ENCODE measurements at places on chromosomes 2 and 18.

GRCh38 chr2:72940361-72940760, 23.0 kb downstream of the EMX1 start:
- DNase-seq: no peak

- DNase-seq: no peak
These were observed 4.7 kb downstream of the SLC25A12 start for GRCh38 chr2:171889333-171889732.

- no peak for DNase-seq
These were observed 27.8 kb upstream of the C2orf74 start for GRCh38 chr2:61134141-61134540.

DNA sequence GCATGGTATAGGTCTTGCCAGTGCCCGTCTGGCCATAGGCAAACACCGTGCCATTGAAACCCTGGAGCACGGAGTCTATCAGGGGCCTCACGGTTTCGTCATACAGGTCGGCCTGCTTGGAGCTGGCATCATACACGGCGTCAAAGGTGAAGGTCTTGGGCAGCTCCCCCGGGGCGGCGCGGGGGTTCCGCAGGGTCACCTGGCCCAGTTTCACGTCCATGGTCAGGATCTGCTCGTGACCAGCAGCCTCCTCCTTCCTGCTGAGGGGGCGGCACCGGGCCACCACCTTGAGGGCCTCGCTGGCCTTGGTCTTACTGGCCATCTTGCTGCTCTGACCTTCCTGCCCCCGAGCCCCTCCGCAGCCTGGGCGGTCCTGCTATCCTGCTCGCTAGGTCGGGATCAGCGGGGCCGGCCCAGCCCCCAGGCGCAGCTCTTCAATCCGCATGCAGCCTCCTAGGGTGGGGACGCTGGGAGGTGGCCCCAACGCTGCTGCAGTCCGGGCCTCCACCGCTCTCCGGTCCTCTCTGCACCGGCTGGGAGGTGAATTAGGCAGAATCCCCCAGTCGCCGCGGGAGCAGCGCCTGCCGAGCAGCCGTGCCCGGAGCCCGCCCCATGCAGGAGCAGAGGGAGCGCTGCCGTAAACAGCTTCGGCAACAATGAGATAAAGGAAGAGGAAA, 563 bp downstream of the KIF3C start:
- no peak for DNase-seq

DNA sequence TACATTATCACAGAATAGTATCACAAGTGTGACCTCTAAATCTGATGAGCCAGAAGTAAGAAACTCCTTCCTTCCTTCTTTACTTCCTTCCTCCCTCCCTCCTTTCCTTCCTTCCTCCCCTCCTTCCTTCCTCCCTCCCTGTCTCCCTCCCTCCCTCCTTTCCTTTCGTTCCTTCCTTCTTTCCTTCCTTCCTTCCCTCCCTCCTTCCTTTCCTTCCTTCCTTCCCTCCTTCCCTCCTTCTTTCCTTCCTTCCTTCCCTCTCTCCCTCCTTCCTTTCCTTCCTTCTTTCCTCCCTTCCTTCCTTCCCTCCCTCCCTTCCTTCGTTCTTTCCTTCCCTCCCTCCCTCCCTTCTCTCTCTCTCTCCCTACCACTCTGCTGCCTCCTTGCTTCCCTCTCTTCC, 359.2 kb downstream of the OSR1 start:
- DNase-seq: no peak

DNA sequence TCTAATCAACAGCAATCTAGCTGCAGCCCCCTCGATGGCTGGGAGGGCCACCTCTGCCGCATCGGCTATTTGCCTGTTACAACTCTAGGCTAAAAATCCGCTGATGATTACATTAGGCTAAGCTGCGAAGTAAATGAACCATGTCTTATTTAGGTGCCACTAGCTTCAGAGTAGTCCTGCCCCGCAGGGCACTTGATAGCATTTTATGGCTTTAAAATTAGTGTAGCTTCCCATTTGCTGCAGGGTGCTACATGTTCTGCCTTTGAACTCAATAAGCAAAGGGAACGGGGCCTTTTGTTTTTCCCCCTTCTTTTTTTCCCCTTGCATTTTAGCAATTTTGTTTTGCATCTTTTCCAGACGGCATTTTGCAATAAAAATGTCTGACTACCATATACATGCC, 270.2 kb downstream of the GBX2 start:
- no peak for DNase-seq

DNA sequence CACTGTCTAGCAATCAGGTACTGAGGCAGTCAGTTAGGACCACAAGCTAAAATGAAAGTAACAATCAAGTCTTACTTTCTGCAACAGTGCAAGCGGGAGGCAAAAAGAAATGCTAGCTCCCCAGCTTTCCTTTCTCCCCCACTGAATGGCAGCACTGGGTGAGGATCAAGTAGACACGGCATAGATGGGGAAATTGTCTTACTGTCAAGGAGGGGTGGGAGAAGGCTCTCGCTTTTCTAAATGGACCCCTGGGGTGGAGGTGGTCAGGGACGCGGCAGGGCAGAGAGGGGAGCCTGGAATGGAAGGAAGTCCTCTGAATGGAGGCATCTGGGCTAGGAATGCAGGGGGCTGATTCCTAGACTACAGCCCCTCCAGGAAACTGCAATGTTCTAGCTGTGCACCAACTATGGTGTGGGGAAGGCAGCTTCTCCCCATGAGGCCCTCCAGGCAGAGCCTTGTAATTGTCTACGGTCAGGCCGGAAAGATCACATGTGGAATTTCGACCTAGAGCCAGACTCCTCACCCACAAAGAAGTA, 24.3 kb downstream of the METTL8 start:
- no peak for DNase-seq

- no peak for DNase-seq
These were observed 19.5 kb upstream of the RBMS1 start for GRCh38 chr2:160513120-160513519.

- DNase-seq: no peak
These were observed 518.8 kb downstream of the LRP1B start for GRCh38 chr2:141611981-141612380.

Data from AG04449 (cell line).